ENCODE measurements at places on chromosomes 4 and X. TPM values are rescaled to one million over a fixed set of nuclear protein-coding genes. Genes with fewer than 3 reads are reported as not detected.

The NBDY gene
- total RNA-seq = 28.0 TPM

The TEC gene
- 0.33 TPM for total RNA-seq

The RAI2 gene
- total RNA-seq = under 0.01 TPM

The ZCCHC13 gene
- not detected for total RNA-seq

The CXorf49 gene
- not detected for total RNA-seq

The CORIN gene
- total RNA-seq = 0.49 TPM
